Left colon (tissue), 2 donors: ENCODE measurements at places on chromosomes 7 and 10. TPM values are rescaled to one million over a fixed set of nuclear protein-coding genes. Genes with fewer than 3 reads are reported as not detected.

DNA sequence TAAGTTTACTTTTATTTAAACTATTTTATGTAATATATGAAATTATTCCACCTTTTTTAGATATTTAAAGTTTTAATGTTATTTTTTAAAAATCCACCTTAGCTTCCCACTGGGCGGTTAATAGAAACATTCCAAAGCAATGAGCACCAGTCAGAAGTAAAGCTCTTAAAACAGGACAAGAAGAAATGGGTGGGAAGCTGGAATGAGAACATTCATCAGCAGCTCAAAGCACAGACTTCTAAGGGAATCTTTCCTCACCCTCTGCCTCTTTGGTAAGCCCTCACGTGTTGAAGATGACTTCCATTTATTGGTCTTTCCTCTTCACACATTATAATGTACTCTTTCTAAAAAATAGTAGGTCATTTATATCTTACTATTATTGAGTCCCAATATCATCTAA lies 3.1 kb downstream of the AGMO start:
- no peak for DNase-seq

DNA sequence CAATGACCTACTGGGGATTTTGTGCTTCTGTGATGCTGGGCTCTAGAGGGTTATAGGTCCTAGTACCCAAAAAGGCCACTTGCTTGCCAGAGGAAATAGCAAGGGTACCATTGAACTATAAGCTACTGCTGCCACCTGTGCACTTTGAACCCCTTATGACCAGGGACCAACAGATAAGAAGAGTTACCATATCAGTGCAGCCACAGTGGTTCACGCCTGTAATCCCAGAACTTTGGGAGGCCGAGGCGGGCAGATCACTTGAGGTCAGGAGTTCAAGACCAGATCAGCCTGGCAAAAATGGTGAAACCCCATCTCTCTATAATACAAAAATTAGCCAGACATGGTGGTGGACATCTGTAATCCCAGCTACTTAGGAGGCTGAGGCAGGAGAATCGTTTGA lies 15.5 kb upstream of the CNOT4 start:
- DNase-seq: no peak

Gene ACTR3C
- total RNA-seq: 38.0 TPM

Gene TRDMT1
- total RNA-seq: 4.6 TPM

Gene OPN1SW
- not detected for total RNA-seq

Gene GIMAP2
- 6.8 TPM for total RNA-seq

Gene ALOX5
- 8.3 TPM for total RNA-seq

Gene TACC2
- total RNA-seq: 113 TPM

- no peak for DNase-seq
These were observed 71.6 kb upstream of the ZPBP start for GRCh38 chr7:50164559-50165170.

- peak; percentile 30 for DNase-seq
These were observed 123.4 kb upstream of the NEBL start for GRCh38 chr10:21020545-21020944.

DNA sequence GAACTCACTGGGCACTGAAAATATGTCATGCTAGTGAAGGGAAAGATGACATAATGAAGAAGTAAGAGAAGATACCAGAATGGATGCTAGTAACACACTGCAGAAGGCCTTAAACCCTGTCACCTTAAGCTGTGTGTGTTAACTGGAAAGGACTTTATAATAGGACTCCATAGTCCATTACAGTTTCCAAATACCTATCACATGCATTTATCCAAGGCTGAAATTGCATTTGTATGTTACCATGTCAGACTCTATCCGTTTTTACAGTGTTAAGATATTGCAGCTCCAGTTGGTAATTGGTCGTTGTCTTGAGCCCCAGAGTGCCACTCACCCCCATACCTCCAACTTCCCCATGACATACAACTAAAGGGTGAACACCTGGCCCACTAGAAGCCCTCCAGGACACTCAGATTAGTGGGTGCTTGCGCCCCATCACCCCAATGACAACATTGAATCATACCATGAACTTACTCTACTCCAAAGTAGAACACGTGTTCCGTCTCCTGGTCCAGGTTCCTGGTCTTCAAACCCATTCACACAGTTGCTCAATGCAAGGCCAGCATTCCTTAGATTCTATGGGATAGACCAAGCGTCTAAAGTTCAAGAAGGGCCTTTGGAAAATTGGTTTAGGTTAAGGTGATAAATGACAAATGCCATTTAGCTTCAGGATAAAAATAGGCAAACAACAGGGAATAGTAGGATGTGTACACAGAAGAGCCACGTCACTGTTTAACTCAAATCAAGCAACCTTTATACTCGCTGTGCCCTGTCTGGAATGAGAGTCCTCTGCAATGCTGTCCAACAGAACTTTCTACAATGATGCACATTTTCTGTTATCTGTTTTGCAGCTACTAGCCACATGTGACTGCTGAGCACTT lies 2.1 kb upstream of the RAPGEF5 start:
- DNase-seq: no peak

DNA sequence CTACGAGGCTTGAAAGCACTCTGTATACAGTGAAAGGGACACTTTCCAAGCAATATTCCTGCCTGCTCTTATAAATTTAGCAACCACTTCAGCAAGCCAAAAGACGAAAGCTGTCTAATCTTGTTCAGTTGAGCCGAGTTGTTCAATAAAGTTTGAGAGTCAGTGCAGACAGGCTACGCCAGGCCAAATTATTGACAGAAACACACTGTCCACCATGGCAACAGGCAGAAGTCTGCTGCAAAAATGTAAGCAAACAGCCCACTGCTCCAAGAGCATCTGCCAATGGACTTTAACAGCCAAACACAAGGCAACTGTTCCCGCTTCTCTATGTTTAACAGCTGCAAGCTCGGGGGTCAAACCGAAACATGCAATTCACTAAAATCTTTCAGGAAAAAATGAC lies 85.7 kb downstream of the GLI3 start:
- no peak for DNase-seq

DNA sequence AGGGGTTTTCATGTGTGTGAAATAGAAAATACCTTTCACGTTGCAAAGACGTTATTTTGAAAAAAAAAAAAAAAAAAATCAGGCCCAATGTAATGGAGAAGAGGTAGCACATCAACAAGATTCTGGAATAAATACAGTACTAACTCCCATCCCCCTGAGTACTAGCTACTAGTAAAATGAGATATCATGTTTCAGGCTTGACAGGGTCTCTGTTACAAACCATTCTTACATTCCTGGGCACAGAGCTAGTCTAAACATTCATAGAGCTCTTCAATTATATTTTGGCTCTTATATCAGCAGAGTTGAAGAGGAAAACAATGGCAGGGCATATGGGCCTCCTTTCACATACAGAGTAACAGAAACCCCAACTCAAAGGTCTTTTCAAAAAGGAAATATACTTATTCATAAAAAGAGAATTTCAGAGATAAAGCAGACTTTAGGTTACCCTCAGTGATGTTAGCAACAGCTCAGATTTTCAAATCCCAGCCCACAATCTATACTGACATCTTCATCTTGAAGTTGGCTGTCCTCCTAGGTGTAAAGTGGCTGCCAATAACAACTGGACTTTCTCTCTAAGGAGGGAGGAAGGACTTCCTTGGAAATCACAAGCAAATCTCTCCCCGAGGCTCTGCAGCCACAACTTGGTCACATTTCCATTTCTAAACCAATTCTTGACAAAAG lies 18.6 kb downstream of the C7orf33 start:
- no peak for DNase-seq

DNA sequence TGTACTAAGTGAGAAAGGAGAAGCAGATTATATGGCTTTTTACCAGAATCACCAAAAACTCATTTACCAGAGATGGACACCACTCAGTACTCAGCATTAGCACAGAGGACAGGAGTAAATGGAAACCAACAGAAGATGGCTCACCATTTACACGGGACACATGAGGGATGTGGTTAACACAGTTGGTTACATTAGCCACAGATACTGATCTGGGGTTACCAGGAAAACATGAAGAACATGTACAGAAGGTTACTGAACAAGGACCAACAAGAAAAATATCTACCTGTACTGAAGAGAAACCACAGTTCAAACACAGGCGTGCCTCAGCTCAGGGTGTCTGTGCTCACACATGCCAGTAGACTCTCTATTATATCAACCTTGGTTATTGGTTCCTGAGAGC lies 1285.8 kb upstream of the SORCS1 start:
- no peak for DNase-seq
